ENCODE measurements at places on chromosomes 3 and 15. TPM values are rescaled to one million over a fixed set of nuclear protein-coding genes. Genes with fewer than 3 reads are reported as not detected.

GRCh38 chr15:82679626-82680199, 30.0 kb downstream of the AP3B2 start:
- peaks cover 19% of the 10 kb centered on the region for H3K36me3 ChIP-seq
- no peaks in the 10 kb centered on the region for H3K27me3 ChIP-seq
- H3K27ac ChIP-seq, result peak overlapping the region; percentile 22
- no peaks in the 10 kb centered on the region for H3K4me1 ChIP-seq

DNA sequence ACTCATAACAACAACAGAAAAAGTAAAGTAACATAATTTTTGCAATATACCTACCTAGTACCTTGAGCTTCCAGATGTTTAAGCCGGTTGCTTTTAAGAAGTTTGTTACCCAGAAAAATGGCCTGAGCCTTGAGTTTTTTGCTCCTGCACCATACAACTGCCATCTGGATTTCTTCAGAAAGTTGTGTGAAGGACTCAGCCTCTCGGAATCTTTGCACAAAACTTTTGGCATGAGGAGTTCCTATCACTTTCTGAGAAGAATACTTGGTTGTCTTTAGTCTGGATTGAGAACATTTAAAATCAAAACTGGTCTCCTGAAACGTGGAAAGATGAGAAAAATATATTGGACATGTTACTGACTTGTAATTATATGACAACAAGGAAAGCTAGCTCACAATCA, 17.3 kb downstream of the GTPBP8 start:
- H3K27ac ChIP-seq, result no peak overlapping the region
- peaks cover 18% of the 10 kb centered on the region for H3K36me3 ChIP-seq
- no peaks in the 10 kb centered on the region for H3K27me3 ChIP-seq
- no peaks in the 10 kb centered on the region for H3K4me1 ChIP-seq
- H3K4me3 ChIP-seq, result no peak overlapping the region

DNA sequence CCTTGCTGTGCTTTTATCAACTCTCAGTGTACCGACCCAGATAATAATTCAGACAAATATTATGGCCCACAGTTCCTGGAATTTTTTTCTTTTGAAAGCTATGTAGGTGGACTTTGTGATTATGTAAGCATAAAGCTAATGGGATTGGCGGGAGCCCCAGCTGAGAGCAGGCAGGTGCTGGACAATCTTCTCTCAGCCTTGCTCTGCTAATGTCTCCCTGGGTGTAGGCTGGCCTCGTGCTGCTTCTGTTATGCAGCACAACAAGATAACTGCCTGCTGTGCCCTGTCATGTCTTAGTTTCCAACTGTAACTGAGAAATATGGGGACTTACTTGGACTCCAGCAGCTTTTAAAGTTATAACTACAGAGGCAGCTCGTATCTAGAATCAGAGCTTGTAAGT, 415.0 kb downstream of the PDCD6IP start:
- H3K27ac ChIP-seq, result no peak overlapping the region
- peaks cover 22% of the 10 kb centered on the region for H3K4me1 ChIP-seq
- H3K27me3 ChIP-seq, result no peaks in the 10 kb centered on the region
- H3K4me3 ChIP-seq, result no peak overlapping the region
- DNase-seq, result no peak

DNA sequence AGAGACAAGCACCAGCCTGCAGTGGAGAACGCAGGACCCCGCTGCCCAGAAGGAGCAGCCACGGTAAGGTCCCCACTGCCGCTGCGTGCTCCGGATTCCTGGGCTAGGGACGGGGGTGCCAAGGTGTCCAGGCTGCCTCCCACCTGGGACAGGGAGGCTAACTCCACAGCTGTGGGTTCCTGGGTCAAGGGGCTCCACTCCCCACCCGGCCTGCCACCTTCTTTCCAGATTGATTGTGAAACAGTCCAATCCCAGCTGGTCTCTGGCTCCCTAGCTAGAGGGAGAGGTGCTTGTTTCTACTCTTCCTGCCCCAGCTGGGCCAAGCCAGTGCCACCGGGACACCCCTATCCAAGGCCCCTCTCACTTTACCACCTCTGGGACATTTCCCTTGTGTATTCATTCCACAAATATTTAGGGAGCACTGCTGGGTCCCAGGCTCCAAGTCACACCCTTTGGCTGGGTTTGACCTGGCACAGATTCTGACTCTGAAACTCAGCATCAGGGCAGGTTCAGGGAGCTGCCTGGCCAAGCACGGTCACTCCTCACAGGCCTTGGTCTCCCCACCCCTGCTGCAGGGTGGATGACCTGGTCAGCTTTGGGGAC, 1.9 kb downstream of the PAK6 start:
- no peak overlapping the region for H3K4me3 ChIP-seq
- H3K27me3 ChIP-seq, result no peaks in the 10 kb centered on the region
- H3K36me3 ChIP-seq, result peaks cover 4% of the 10 kb centered on the region
- peaks cover 16% of the 10 kb centered on the region for H3K4me1 ChIP-seq

- no peak overlapping the region for H3K27ac ChIP-seq
- H3K4me3 ChIP-seq, result no peak overlapping the region
- peaks cover 29% of the 10 kb centered on the region for H3K27me3 ChIP-seq
- no peaks in the 10 kb centered on the region for H3K4me1 ChIP-seq
Observed at GRCh38 chr3:141812084-141812483, 48.9 kb downstream of the GRK7 start.

The NEK11 gene
- total RNA-seq, result 23.9 TPM

Measured in Calu3 (cell line).